Activated CD4-positive, CD25-positive, alpha-beta regulatory T cell treated with anti-CD3 and anti-CD28 coated beads, Interleukin-2, amount 50 U/mL, for 24 hours (primary cell): ENCODE measurements at places on chromosomes 16 and 17.

DNA sequence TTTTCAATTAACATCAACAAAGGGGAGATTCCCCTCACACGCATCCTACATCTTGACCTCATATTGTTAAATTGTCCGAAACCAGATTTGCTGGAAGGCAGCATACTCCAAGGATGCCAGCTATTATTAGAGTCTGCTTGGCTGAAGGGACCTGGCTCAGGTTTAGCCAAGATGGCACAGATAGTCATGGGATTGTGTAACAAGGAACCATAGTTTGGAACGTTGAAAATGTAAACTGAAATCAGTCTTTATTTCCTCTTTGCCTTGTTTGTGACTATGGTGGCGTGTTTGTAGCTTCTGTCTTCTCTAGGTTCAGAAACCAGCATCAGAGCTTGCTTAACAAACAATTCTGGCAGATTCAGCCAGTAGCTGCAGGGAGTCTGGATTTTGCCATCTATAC, 5.9 kb downstream of the ARSG start:
- ATAC-seq, result no peak

DNA sequence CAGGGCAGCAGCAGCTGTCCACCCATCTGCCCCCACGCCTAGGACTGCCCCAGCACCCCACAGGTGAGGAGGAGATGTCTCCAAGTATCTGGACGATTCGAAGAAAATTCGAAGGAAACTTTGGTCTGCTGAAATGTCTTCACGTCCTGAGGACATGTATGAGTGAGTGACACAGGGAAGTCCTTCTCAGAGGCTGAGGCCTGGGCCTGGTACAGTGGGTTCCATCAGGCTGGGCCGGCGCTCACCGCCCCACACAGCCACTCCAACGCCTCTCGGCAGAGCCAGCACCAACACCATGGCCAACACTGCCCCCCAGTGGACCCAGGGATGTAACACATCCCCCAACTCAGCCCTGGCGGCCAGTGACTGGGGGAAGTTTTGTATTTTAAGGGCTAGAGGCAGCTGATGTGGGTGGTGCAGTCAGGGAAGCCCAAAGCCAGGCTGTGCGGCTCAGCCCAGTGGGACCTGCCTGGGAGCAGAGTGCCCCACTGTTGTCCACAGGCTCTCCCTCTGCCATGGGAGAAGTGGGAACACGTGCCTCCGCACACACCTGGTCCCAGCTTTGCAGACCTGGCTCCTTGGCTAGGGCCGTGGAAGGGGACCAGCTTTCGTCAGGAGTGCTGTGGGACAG, 55.8 kb upstream of the FASN start:
- ATAC-seq, result peak; percentile 92

DNA sequence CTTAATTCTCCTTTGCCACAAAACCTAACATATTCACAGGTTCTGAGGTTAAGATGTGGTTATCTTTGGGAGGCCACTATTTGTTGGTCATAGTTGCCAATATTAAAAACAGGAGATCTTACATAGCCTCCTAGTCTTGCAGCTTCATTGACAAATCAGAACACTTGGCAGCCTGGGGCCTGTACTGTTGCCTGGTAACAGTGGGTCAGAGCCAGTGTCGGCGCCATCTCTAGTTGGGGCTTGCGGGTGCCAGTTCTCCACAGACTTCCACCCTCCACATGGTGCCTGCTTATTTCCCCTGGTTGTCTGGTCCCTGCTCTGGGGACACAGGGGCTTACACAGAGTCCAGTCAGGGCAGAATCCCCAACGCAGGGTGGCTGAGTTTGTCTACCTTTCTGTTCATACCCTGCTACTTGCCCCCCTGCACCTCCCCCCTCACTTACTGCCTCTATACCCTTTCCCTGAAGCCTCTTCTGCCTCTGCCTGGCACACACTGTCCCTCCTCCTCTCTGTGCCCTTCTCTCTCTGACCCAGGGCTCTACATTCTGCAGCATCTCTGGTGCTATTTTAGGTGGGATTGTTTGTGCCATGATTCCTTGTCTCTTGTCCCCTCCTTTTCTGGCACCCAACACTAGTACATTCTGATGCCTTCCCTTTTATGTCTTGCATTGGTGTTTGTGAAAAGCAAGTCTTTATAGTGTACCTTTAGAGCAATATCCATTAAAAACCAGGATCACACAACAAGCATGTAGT, 13.4 kb downstream of the EPN2 start:
- no peak for ATAC-seq

DNA sequence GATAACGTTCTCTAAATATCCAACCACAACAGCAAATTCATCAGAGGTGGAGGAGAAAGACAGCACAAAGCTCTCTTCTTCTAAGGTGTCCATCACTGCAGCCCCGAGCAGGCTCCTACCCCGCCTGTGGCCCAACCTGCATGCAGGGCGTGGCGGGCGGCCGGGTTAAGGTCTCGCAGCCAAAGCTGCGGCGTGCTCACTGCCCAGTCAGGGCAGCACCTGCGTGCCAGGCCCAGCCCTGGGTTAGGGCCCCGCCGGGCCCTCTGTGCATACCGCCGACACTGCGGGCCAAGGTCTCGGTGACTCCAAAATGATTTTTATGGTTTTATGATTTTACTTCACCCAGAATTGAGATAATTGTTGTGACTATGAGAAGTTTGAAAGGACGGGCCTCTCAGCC, 57.8 kb downstream of the FOXK2 start:
- no peak for ATAC-seq

- ATAC-seq, result no peak
These were observed 1.5 kb upstream of the DNASE1L2 start for GRCh38 chr16:2234813-2235170.

DNA sequence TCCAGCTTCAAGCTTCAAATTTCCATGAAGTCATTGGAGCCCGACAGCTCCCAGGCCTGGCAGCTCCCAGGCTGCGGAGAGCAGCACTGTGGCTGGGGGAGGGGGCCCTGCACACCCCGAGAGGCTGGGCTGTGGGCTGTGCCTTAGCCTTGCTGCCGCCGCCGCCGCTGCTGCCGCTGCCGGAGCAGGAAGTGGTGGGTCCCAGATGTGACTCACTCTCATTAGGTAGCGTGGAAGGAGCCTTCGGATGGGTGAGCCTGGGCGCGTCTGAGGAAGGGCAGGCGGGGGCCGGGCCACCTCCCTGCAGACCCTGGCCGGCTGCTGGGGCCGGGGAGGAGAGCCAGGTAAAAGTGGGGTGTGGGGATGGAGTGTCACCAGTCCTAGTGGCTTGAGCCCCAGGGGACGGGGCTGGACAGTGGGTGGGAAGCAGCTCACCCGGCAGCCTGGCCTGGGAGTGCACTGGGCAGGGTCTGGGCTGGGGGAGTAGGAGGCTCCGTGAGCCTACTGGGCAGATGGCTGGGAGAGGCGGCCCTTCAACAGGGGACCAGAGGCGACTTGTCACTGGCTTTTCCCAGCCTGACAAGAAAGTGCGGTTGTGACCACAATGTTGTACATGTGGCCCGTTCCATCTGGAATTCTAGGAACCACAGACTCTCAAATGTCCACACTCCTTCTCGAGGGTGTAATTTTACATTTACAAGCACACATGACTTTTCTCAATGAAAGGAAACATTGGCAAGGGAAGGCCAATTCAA, at the start of gene ADCY7:
TSS of gene ADCY7 (plus strand) at position 215 of the 755 bp plus-strand sequence. CDS start 21,629 bp downstream, outside the sequence.
- ATAC-seq, result peak; percentile 88

DNA sequence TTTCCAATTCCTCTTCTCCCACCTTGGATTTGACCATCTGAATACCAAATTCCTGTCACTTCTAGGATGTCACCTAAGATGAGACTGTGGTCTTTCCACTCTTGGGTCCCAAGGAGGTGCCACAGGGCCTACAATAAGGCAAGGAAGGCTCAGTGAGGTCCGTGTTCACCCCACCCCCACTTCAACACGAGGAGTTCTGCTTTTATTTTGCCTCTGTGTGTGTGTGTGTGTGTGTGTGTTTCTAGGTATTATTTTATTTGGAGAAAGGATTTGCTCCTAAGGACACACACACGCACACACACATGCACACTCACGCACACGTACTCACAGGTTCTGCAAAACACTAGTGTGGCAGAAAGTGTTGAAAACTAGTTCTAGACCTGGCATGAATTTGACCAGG, 24.5 kb upstream of the PHOSPHO1 start:
- no peak for ATAC-seq

GRCh38 chr16:16171332-16171919, 51.9 kb downstream of the ABCC6 start:
- no peak for ATAC-seq

DNA sequence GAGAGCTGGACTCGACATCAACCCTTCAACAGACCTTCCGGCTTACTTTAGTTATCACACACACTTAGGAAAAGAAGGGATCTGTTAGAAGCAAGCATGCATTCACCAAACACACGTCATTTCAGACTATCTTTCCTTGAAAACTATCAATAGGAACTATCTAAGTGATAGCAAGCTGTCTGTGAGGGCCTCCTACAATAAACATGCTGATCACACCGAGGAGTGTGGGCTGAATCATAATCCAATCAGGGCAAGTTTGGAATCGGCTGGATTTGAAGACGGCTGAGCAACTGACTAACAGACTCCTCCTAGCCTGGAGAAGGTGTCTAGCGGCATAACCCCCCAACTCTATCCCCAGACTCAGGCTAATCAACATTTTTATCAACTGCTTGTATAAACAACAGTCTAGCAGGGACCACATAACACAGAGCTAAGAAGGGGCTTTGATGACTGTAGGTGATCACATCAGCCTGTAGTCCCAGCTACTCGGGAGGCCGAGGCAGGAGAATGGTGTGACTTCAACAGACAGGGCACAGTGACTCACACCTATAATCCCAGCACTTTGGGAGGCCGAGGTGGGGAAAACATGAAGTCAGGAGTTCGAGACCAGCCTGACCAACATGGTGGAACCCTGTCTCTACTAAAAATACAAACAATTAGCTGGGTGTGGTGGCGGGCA, 14.1 kb downstream of the NXN start:
- ATAC-seq, result no peak
